ENCODE measurements at places on chromosomes 12 and 14.
A peak's percentile ranks its signal among the peaks of the same experiment; 100 is the strongest.

DNA sequence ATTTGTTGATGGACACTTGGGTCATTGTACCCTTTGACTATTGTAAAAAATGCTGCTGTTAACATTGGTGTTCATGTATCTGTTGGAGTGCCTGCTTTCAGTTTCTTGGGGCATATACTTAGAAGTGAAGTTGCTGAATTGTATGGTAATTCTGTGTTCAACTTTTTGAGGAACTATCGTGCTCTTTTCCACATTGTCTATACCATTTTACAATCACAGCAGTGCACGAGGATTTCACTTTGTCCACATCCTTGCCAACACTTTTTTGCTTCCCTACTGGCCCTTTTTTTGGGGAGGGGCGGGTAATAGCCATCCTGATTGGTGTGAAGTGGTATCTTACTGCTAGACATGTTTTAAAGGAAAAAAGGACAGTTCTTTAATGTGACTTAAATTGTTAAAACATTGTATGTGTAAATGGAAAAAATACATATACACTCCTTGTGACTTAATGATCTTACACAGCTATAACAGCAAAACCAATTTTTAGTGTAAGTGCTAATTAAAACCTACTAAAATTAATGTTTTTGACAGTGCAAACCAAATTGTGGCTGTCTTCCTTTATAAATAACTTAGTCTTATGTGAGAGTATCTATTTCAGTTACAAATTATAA is 52.7 kb downstream of the WNK1 start:
- DNase-seq: no peak

DNA sequence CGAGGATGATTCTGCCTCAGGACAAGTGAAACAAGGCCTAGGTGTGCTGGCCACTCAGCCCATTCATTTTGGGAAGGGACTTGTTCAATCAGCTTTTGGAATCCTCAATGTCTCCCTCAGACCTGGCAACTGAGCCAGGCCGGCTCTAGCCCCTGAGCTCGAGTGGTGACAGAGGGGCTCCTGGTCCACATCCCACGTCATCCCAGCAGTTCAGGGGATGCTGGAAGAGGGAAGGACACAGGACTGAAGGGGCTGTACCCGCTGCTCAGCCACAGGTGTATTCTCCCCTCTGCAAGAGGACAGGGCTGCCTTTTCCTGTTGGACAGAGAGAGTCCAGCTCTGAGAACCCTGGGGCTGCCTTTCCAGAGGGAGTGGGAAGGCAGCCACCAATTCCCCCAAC is 244.6 kb upstream of the SFSWAP start:
- DNase-seq: no peak

DNA sequence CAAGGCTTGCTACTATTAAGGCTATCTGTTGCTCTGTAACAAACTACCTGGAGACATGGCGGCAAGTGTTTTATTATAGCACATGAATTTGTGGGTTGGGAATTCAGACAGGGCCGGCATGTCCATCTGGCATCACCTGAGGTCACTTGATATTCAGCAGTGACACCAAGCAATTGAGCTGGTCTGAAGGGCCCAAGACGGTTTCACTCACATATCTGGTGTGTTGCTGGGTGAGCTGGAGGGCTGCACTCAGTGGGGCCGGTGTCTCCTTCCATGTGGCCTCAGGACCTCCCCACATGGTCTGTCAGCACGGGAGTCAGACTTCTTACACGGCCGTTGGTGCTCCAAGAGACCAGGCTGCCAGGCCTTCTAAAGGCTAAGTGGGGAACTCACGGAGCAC is 52.4 kb upstream of the SCN8A start:
- no peak for DNase-seq

GRCh38 chr12:108693751-108694150 is 37.6 kb downstream of the CORO1C start:
- no peak for DNase-seq

DNA sequence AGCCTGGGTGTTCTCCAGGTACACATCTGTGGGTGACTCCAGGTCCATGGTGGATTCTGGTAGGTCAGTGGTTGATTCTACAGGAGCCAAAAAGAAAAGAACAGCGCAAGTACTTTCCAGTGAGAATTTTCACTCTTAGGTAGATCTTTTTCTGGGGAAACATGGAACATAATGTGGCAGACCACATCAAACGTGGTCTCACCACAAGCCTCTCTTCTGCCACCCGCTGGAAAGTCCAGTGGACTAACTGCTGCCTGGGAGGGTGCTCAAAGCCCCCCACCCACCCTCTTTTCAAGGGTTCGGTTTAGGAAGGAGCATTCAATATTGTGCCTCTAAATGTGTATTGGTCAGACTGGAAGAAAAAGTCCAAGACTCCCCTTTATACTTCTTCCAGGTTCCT is 36.1 kb upstream of the PRB2 start:
- DNase-seq: no peak

GRCh38 chr12:100229036-100229635 is 28.5 kb downstream of the ACTR6 start:
- DNase-seq: no peak

GRCh38 chr14:86596024-86596423 is 1066.1 kb downstream of the FLRT2 start:
- DNase-seq: no peak

DNA sequence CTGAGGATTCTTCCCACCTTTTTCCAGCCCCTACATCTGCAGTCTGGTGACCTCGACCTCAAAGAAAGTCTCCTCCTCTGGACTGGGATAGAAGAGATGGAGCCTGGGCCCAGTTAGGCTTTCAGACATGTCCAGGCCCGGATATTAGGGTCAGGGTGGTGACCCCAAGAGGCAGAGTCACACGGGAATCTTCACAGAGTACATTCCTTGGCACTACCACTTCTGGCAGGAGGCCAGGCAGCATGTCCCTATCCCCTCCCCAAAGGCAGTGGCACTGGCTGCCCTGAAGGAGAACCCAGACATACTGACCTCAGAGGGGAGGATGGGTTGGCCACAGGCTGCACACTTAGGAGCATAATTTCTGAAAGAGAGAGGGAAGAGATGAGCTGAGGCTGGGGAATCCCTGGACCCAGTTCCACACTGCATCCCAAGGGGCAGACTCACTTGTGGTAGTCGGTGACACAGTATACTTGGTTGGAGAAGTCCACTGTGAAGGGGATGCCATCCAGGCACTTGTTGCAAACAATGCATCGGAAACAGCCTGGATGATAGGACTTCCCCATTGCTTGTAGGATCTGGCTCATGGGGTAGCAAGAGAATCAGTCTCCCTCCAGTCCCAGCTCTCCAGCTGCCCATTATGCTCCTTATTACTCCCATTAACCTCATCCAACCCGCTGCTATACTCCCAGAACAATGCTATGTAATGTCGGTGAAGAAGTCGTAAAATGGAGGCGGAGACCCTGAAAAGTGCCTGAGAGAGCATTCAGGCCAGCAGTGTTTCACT is 7.6 kb downstream of the AJUBA start:
- DNase-seq: no peak

DNA sequence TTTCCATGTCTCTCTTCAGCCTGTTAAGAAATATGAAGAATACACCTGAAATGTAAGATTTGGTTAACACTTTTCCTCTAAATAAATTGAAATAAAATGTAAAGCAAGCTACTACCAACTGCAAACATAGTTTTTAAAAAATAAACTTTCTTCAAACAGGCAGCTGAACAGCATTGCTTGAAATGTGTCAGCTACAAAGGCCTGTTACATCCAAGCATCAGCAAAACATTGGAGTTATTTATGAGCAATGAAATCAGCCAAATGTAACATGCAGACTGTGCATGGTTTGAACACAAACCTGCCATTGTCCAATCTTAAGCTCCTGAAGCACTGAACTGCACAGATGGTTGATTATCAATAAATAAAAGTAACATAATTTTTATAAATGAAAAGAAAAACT is 291.3 kb downstream of the ACSS3 start:
- no peak for DNase-seq

DNA sequence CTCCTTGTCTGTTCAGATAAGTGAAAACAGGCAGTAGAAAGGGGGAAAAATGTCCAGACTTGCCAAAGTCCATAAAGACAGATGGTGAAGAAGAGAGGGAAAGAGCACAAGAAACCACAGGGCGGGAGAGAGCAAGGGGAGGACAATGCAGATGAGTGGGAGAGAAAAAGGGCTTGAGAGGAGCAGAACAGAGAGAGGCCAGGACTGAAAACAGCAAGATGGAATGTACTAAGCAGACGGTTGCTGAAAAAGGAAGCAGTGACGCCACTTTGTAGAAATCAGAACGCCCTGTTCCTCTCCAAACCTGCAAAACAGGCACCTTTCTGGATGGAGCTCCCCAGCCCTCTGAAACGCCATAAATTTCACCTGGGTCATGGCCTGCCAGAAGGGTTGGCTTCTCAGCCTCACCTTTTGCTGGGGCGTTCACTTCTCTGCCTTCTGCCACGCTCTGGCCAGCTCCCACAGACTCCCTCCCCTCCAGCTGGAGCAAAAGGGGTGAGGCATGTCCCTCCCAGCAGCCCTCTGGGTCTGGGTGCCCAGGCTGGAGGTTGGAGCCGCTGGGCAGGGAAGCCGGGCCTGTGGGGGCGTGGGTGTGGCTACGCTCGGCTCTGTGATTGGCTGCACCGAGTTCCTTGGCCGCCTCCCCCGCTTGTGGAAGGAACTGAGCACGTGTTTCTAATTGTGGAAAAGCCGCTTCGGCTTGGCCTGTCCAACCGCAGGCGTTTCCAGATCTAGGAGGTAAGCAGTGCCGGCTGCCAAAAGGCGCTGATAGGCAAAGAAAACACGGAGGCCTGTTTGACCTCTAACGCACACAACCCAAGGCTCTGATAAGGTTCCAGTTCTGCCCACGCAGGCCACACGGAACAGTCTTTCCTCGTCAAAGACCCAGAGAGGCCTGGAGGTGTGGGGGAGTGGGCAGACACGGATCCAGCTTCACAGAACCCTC is 29.3 kb downstream of the SLC7A8 start:
- peak; percentile 19 for DNase-seq

DNA sequence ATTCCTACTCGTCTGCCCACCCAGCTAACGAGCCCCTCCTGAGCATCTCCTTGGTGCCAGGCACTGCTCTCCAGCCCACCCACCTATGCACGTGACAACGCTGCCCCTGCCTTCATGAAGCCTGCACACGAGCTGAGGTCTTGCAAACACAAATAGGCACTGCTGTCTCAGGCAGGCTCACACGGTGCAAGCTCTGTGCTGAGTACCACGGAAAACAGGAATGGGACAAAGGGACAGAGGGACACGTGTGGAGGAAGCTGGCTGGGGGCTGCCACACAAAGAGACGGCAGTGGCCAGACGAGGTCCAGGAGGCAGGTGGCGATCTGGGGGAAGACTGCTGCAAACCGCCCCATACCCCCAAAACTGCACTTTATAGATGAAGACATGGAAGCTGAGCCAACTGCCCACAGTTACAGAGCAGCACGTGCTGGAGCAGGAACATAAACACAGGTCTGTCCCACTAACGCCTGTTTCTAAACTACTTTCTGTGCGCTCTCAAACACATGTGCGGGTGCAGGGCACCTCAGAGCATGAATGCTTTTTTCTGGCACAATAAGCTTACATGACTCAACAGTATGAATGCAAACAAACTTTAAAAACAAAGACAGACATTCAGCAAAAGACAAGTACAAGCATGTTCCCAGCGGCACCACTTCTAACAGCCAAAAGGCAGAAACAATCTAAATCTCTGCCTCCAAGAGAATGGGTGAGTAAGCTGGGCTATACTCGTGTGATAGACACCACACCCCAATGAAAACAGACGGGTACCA is 64.5 kb downstream of the AMN start:
- DNase-seq: peak; percentile 29

DNA sequence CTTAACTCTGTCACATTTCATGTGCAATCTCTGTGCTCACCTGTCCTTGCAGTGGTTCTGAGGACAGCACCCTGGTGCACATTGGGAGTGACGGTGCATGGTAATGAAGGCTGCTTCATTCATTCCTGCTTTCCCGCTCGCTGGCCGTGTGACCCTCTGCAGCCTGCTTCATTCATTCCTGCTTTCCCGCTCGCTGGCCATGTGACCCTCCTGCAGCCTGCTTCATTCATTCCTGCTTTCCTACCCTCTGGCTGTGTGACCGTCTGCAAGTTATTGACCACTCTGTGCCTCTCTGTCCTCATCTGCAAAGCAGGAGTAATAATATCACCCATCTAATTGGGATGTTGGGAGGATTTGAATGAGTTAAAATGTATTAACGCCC is 189.1 kb upstream of the TMEM132C start:
- no peak for DNase-seq

GRCh38 chr14:81315341-81315740 is 84.8 kb downstream of the STON2 start:
- DNase-seq: no peak

GRCh38 chr12:103821773-103822172 is 19.3 kb downstream of the NT5DC3 start:
- DNase-seq: no peak

- DNase-seq: no peak
Measured at GRCh38 chr14:54087376-54087775, 130.8 kb upstream of the BMP4 start.

DNA sequence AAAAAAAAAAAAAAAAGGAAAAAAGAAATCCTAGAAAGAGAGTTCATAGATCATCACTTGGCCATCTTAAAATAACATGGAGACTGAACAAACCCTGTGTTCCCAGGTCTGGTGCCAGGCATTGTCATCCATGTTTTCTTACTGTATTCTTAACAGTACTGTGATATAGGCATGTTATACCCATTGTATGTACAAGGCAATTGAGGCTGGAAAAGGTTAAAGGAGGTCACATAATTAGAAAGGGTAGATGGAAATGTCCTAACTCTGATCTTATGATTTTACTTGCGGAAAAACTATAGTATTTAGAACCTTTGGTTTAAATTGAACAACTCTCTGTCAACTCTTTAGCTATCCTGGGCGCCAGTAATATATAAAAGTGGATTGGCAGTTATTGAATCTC is 478.2 kb upstream of the RGS6 start:
- DNase-seq: no peak

Measured in pulmonary artery endothelial cell (primary cell).